ENCODE measurements at places on chromosomes 5 and 9. TPM values are rescaled to one million over a fixed set of nuclear protein-coding genes. Genes with fewer than 3 reads are reported as not detected.

CDH9 gene
- total RNA-seq: not detected

KCNMB1 gene
- 45.6 TPM for total RNA-seq

TRAF2 gene
- 6.6 TPM for total RNA-seq

BTNL3 gene
- total RNA-seq: 0.13 TPM

ADRB2 gene
- 4.6 TPM for total RNA-seq

ST6GALNAC6 gene
- total RNA-seq: 169 TPM

FBXW11 gene
- 66.9 TPM for total RNA-seq

GNE gene
- total RNA-seq: 25.3 TPM

SLC4A9 gene
- not detected for total RNA-seq

LYRM7 gene
- 5.3 TPM for total RNA-seq

ITK gene
- 2.1 TPM for total RNA-seq

PCDHAC1 gene
- total RNA-seq: 5.0 TPM

MARCOL gene
- not detected for total RNA-seq

PLPP6 gene
- total RNA-seq: 6.3 TPM

GABRA6 gene
- not detected for total RNA-seq

GRCh38 chr9:15778861-15779260 is 226.0 kb downstream of the CCDC171 start:
- DNase-seq: no peak

- DNase-seq: no peak
Observed at GRCh38 chr5:127351418-127351817, 60.8 kb downstream of the MEGF10 start.

DNA sequence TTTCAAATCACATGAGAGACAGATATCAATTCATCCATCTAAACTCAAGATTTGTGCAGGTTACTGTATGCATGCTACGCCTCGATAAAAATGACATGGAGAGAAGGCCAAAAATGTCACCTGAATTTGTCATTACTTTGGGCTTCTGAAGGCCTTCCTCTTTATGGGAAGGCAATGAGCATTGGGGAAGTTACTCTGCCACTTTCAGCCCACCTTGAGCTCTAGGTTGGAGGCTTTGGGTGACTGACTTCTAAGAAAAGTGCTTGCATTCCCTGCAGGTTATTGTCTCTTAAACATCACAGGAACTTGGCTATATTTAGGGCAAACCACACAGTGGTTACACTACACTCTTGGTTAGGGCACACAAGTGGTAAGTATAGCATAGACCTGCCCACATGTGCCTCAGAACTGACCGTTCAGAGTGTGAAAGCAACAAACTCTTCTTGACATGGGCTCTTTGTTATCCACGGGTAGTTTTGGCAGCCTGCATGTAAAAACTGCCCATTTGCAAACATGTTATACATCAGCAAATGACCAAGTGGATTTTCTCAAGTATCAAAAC is 169.5 kb downstream of the ZNF608 start:
- no peak for DNase-seq

DNA sequence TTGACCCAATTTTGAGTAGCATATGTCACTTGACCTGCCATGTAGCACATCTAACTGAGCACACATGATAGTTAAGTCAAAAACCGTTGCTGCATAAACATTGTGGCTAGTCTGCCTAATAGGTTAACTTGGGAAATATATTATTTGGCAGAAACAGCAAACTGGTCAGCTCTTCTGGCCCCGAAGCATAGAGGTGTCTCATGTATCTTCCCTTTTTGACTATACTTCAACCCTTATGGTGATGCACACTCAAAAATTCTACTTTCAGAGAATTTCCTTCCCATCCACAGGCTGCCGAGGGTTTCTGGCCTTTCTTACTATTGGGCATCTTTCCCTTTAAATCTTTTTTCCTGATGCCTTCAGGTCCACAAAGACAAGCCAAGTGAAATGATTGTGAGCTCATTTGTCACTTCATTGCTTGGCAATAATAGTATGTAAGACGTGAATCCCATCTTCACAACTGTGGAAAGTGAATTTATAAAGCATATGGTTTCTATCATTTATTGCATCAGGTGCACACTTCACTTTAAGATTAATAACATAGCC is 41.2 kb downstream of the MOCS2 start:
- DNase-seq: no peak

GRCh38 chr5:53453898-53454718 is 26.3 kb upstream of the FST start:
- no peak for DNase-seq

- no peak for DNase-seq
Observed at GRCh38 chr9:33799928-33800704, 4.8 kb downstream of the PRSS3 start.

DNA sequence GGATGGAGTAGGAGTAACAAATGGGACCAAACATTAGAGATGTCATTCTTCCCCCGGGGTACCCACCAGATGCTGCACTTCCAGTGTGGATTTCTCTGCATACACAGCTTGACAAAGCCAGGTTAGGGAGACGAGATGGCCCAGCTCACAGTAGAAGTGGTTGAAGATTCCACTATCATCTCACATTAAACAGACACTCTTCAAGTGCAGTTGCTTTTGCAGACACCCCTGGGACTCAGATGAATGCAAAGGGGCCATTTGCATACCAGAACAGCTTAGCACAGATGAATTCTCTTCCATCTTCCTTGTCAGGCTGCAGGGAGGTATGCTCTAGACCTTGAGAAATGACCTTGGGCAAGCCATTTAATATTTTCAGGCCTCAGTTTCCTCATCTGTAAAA is 12.6 kb upstream of the C5orf58 start:
- DNase-seq: no peak

DNA sequence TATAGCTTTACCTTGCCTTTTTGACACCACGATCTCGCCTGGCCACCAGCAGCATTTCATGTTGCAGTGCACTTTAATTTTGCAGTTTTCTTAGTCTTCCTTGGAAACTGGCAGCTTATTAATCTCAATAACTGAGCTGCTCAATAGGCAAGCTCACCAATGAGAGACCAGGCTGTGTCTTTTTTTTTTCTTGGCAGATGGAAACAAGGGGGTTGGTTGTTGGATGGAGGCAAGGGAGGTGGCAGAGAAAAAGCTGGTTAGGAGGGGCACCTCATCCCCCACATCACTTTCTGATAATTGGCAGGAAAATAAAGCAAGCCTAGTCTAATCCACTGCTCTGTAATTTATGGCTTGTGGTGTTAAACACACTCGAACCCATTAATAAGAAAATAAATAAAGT is 324.5 kb upstream of the WWC1 start:
- DNase-seq: no peak

- DNase-seq: no peak
Observed at GRCh38 chr9:27365707-27366376, 68.9 kb upstream of the EQTN start.

- DNase-seq: no peak
Observed at GRCh38 chr5:150671509-150672236, 10.6 kb downstream of the MYOZ3 start.

- no peak for DNase-seq
Observed at GRCh38 chr5:98128271-98128670, 645.2 kb upstream of the RGMB start.

DNA sequence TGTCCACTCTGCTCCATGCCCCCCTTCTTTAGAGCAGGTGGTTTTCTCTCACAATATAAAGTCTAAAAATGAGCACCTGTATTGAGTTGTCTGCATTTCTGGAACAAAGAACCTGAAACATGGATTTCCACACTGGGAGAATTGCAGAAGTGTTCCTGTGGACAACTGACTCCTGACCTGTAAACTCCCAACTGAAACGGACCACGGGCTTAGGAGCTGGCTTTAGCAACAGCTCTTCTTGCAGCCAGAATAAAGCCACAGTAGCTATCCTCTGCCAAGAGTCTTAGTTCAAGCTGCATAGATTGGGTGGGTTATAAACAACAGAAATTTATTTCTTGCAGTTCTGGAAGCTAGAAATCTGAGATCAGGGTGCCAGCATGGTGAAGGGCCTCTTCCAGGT is 194.7 kb downstream of the DTWD2 start:
- no peak for DNase-seq

- DNase-seq: no peak
Observed at GRCh38 chr5:98510143-98510985, 263.1 kb upstream of the RGMB start.

GRCh38 chr9:131769361-131769760 is 29.5 kb upstream of the RAPGEF1 start:
- no peak for DNase-seq

DNA sequence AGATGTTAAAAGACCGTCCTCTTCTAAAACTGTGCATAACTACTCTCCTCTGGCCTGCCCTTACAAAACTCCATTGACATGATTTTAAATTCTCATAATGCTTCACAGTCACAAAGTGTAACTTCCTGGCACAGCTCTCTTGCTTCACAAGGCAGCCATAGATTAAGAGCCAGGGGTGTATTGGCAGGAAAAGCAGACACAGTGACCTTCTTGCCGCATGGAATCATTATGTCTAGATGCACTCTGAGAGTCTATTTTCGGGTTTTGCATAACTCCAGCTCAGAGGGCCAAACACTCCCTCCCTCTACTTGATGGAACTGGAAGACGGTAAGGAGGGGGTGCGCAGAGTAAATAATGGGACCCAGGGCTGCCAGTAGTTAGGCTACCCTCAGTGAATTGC is 110.1 kb downstream of the MARCHF3 start:
- DNase-seq: no peak

DNA sequence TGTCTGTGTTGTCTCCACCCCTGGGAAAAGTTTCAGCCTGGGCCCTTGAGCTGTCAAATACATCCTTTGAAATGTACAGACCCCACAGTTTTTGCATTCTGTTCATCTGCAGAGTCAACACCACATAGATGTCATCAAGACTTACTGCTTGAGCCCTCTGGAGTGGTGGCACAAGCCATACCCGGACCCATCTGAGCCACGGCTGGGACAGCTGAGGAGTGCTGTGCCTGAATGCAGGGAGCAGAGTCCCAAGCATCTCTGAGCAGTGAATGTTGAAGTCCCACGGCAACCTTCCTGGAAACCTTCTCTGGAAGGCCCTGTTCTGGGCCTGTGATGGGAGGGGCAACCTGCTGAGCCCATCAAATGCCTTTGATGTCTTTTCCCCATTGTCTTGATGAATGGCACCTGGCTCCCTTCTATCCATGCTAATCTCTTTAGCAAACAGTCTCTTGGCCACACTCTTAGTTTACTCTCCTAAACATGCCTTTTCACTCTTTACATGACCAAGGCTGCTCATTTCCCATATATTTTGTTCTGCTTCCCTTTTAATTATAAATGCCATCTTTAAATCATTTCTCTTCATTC is 92.5 kb downstream of the ATPSCKMT start:
- no peak for DNase-seq

DNA sequence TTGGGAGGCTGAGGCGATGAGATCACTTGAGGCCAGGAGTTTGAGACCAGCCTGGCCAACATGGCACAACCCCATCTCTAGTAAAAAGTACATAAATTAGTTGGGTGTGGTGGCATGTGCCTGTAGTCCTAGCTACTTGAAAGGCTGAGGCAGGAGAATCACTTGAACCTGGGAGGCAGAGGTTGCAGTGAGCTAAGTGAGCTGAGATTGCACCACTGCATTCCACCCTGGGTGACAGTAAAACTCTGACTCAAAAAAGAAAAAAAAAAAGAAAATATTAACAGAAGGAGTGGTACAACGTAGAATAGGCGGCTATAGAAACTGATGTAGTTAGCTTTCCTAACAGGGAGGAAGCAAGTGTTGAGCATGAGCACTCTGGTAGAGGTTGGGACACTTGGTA is 59.9 kb downstream of the PBX3 start:
- DNase-seq: no peak

DNA sequence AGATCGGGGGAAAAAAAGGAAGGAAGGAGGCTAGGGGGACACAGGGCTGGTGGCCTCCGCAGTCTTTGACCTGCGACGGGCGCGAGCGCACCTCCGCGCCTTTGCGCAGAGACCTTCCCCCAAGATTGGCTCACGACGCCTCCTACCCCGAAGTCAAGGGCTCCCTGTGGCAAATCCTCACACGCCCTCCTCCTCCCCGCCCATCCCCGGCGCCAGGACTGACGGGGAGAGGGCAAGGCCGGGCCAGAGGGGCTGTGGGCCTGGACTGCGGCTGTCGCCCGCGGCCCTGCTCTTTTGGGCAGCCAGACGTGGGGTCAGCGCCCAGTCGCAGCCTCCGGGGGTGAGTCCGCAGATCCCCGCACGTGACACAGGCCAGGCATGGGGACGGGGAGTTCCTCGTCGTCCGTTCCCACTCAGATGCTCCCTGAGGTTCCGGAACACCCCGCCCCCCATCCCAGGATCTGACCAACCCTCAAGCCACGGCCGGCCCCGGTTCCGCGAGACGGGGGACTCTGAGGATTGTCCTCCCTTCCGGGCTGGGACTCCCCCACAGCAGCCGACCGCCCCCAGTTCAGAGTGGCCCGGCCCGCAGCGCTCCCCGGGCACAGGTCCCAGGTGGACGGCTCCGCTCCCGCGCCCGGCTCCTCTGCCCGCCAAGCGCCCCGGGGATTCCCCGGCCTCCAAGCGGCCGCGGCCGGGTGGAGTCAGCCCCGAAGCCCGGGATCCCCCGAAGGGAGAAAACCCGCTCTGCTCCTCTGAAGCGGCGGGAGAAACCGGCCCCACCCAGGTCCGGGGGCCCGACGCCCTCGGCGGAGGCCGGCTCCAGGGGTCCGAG is 543 bp upstream of the ANKRD33B start:
- no peak for DNase-seq

- DNase-seq: no peak
Observed at GRCh38 chr9:127877566-127877998, at the start of gene AK1. Gene AK1 (minus strand): TSS chr9:127877675. CDS start chr9:127874617, 3,058 bp downstream.

DNA sequence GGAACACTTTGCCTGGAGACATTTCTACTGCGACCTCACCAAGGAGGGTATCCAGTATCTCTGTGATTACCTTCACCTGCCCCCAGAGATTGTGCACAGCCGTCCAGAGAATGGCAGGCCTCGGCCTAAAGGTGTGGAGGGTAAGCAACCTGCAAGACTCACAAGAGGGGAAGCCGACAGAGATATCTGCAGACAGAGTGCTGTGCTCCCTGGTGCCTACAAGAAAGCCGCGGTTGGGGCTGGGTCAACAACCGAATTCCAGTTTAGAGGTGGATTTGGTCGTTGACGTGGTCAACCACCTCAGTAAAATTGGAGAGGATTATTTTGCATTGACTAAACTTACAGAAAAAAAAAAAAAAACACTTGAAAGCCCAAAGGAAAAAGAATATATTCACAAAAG is 107.8 kb upstream of the ISL1 start:
- no peak for DNase-seq

- DNase-seq: no peak
Observed at GRCh38 chr9:131645078-131645776, 94.6 kb downstream of the RAPGEF1 start.

DNA sequence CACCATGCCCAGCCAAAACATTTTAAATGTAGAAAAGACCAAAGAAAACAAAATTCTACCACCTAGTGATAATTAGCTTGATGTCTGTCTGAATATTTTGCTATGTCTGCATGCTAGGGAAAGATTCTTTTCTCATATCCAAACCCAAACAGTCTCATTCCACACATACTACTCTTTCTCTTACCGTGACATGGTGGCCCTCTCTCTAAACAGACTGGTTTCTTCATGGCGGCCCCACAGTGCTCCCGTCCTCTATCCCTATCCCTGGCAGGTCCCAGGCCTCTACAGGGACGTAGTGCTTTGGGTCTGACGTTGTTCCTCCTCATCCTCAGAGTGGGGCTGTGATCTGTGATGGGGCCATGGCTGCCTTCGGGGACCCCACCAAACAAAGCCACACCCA is 8.1 kb downstream of the CORO2A start:
- DNase-seq: no peak

GRCh38 chr9:135045928-135046738 is 41.3 kb upstream of the OLFM1 start:
- DNase-seq: no peak
